Uterus (tissue), 4 donors: ENCODE measurements at places on chromosomes 12 and 14. TPM values are rescaled to one million over a fixed set of nuclear protein-coding genes. Genes with fewer than 3 reads are reported as not detected.

The TRIM9 gene
- total RNA-seq, result 7.6 TPM

GRCh38 chr14:68109132-68109900, 289.7 kb downstream of the RAD51B start:
- H3K27ac ChIP-seq, result peak overlapping the region; percentile 48
- H3K27me3 ChIP-seq, result no peaks in the 10 kb centered on the region
- no peak overlapping the region for H3K4me3 ChIP-seq
- DNase-seq, result no peak
- H3K4me1 ChIP-seq, result no peaks in the 10 kb centered on the region
- H3K36me3 ChIP-seq, result no peaks in the 10 kb centered on the region

The NFE2 gene
- not detected for total RNA-seq

The SMOC1 gene
- total RNA-seq, result 2.1 TPM

DNA sequence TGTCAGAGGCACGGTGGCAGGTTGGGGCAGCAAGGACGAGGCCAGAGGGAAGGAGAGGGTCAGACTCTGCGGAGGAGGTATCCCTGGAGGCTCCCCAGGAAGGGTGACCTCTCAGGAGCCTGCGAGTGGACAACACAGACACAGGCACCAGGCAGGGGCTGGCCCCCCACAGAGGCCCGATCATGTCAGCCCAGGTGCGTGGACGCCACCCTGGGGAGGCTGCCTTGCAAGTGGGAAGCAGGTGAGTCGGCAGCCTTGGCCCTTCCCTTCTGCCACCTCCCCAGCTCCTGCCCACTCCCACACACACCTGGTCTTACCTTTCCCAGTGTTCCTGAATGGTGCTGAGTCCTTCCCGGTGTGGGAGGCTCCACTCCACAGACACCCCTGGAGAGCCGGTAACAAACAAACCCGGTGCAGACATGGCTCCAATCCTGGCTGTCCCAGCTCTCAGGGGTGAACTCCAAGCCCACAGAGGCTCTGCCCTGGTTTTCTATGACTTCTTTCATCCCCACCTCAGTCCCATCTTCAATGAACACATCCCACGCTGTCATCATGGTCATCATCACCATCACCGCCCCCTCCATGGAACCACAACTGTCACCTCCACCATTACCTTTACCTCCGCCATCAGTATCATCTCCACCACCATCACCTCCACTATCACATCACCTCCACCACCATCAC, 5.2 kb downstream of the ZBTB42 start:
- no peaks in the 10 kb centered on the region for H3K27me3 ChIP-seq
- no peak overlapping the region for H3K4me3 ChIP-seq
- no peaks in the 10 kb centered on the region for H3K36me3 ChIP-seq
- H3K27ac ChIP-seq, result no peak overlapping the region
- DNase-seq, result no peak

DNA sequence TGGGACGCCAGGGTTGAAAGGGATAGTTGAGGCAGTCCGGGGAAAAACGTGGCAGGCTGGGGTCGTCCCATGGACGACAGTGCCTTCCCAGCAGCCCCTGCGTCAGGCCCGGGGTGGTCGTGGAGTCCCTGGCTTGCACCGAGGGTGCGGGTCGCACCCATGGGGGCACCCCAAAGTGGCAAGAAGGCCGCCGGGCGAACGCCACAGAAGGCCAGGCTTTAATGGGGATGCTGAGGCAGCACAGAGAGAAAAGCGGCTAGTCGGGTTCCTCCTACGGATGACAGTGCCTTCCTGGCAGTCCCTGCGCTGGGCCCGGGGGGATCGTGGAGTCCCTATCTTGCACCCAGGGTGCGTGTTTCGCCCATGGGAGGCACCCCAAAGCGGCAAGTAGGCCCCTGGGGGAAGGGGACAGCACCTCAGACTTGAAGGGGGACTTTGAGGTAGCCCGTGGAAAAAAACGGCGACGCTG, 158.6 kb upstream of the ALG10B start:
- no peaks in the 10 kb centered on the region for H3K27me3 ChIP-seq
- H3K36me3 ChIP-seq, result no peaks in the 10 kb centered on the region
- no peaks in the 10 kb centered on the region for H3K4me1 ChIP-seq
- no peak for DNase-seq

GRCh38 chr14:102798926-102799325, 21.7 kb downstream of the TRAF3 start:
- no peaks in the 10 kb centered on the region for H3K36me3 ChIP-seq
- no peaks in the 10 kb centered on the region for H3K27me3 ChIP-seq
- no peak for DNase-seq
- H3K27ac ChIP-seq, result no peak overlapping the region
- H3K4me1 ChIP-seq, result no peaks in the 10 kb centered on the region

- DNase-seq, result no peak
- H3K4me3 ChIP-seq, result no peak overlapping the region
- H3K36me3 ChIP-seq, result no peaks in the 10 kb centered on the region
- H3K27me3 ChIP-seq, result no peaks in the 10 kb centered on the region
- H3K27ac ChIP-seq, result no peak overlapping the region
- H3K4me1 ChIP-seq, result no peaks in the 10 kb centered on the region
These were observed 31.4 kb downstream of the CFAP251 start for GRCh38 chr12:121949648-121950397.

- no peaks in the 10 kb centered on the region for H3K4me1 ChIP-seq
- H3K4me3 ChIP-seq, result peak within 1 kb of the TSS; percentile 86
- H3K36me3 ChIP-seq, result no peaks in the 10 kb centered on the region
These were observed at the start of gene MON2 for GRCh38 chr12:62466594-62467491. TSS of gene MON2 (plus strand) at chr12:62466826. CDS start at chr12:62467208, 382 bp downstream.

The PTCSC3 gene
- not detected for total RNA-seq

DNA sequence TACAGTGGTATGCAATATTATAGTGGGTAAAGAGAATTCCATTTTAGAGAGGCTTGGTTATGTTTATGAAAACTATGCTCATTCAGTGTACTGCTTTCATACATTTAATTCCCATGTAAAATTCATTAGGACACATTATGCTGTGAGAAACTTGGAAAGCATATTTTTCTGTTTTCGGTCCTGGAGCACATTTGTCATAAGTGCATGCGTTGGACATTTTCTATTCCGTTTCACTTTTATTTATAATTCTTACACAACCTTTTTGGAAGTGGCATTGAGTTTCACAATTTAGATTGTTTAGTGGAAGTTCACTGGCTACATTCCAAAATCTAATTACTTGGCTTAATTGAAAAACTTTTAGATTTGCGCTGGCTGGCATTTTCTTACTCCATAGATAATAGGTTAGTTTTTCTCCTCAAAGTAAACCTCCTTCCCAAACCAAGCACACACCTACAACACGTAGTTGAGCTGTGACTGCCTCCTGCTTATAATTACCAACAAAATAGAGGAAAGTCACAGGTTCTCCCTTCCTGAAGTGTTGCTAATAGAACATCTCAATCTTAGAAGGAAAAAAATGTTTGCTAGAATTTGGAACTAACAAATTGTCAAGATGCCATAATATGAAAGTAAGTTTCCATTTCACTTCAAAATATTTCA, 938.5 kb downstream of the TRHDE start:
- no peak for DNase-seq
- no peak overlapping the region for H3K27ac ChIP-seq
- no peaks in the 10 kb centered on the region for H3K36me3 ChIP-seq
- no peaks in the 10 kb centered on the region for H3K27me3 ChIP-seq
- H3K4me1 ChIP-seq, result no peaks in the 10 kb centered on the region
